AG09319 (cell line): ENCODE measurements at places on chromosomes 5 and 9.
A peak's percentile ranks its signal among the peaks of the same experiment; 100 is the strongest.

GRCh38 chr5:58940446-58940845, 357.6 kb downstream of the RAB3C start:
- no peak for DNase-seq

DNA sequence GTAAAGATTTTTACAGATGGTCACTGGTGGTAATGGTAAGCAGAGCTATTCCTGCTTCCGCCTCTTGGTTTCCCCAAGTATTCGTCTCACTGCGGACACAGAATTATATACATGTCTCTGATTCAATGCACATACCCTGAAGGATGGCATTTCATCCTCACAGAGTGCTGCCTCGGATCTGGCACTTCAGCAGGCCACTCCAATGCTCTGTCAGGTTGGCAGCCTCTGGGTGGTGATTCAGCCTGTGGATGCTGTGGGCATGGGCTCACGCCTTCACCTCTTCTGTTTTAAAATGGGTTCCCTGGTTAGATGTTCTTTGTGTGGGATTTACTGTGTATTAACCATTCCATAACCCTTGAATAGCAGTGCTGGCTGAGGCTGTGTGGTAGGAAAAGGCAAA, 182.6 kb upstream of the ZNF608 start:
- DNase-seq, result no peak

GRCh38 chr5:176943816-176944215, 44.7 kb upstream of the HK3 start:
- no peak for DNase-seq

DNA sequence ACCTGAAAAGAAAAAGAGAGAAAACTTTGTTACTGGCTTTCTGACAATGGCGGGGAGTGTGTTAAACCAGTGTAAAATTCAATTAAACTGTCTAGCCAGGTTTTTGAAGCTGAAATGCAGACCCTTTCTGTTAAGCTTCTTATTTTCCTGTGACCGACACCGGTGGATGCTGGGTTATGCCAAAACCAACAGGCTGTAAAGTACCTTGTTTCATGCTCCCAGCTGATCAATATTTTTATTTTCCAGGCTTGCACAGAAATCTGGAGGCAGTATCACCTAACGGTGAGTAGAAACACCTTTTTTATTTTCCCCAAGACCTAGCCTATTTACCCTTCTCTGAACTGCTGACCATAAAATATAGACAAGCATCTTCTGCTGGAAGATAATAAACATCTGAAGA, 94.9 kb upstream of the GRHPR start:
- DNase-seq, result no peak

DNA sequence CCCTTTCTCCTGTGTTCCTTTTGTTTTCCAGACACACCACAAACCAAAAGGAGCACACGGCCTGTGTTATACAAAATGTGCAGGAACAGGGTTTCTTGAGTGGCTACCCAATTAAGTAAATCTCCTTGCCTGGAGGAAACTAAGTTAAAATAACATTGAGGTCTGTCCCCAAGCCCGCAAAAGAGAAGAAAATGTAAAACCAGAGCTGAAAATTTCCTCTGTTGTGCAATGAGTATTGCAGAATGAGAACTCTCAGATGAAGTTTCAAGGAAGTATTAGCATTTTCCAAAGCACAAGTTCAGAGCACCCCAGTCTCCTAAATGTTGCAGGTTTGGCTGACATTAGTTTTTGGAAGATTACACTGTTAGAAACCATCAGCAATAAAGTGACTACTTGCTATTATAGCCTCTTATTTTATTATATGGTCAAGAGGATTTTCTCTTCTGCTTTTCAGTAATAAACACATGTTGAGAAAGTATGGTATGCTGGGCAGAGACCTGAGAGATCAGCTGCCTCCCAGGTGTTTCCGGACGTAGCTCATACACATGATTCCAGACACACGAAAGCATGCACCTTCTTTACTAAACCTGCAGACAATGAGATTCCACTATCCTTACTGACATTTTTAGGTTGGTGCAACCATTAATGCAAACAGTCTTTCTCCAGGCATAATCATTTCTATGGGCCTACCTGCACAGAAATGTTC, 161.3 kb downstream of the SNCAIP start:
- DNase-seq, result no peak

- DNase-seq, result no peak
These were observed 16.8 kb downstream of the ANKH start for GRCh38 chr5:14854799-14855198.

GRCh38 chr5:93800988-93801811, 59.8 kb upstream of the POU5F2 start:
- DNase-seq, result no peak

- no peak for DNase-seq
These were observed 74.0 kb downstream of the PRR16 start for GRCh38 chr5:120538149-120538548.

DNA sequence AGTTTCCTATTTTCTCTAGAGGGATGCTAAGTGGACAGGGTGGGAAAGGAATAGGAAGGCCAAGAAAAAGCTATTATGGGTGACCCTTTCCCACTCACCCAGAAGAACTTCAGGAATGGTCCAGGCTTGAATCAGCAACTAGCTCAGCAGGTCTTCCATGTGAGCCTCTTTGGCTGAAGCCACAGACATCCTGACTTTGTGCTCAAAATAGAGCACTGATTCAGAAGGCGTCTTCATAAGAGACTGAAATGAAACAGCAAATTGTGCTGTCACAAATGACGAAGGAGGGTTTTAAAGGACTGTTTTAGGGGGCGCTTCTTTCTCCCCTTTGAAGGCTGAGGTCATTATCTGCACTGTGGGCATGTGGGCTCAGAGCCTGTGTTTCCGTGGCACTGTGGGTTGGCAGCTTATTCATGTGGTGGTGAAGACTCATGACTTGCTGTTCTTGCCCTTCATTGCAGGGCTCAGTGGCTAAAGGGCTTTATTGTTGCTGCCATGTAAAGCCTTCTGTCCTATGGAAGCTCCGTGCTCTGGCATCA, 65.8 kb upstream of the NFIL3 start:
- no peak for DNase-seq

DNA sequence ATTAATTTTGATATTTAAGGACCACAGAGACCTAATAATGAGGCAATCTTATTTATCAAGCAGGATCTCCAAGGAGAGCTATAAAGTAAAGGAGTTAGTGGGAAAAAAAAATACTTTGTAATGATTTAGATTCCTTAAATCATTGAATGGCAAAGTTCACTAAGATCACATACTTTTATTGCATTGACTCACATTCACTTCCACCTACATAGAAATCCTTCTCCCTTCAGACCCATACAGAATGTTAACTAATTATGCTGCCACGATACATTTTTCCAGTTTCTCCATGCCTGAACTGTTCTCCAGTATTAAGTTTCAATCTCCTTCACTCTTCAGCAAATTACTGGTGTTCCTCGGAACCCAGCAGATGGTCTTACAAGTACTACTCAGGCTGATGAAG, 388.7 kb downstream of the EFNA5 start:
- no peak for DNase-seq

DNA sequence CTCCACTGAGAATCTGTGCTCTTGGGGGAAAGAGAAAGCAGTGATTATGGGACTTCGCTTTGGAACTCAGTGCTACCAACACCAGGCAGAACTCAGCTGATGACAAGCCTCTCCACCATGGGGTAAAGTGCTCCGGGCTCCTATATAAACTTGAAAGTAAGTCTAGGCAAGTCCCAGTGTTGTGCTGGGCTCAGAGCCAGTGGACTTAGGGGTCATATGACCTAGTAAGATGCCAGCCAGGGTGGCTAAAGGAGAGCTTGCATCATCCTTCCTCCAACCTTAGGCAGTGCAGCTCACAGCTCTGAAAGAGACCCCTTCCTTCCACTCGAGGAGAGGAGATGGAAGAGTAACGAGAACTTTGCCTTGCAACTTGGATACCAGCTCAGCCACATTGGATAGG, 35.1 kb upstream of the FREM1 start:
- no peak for DNase-seq

DNA sequence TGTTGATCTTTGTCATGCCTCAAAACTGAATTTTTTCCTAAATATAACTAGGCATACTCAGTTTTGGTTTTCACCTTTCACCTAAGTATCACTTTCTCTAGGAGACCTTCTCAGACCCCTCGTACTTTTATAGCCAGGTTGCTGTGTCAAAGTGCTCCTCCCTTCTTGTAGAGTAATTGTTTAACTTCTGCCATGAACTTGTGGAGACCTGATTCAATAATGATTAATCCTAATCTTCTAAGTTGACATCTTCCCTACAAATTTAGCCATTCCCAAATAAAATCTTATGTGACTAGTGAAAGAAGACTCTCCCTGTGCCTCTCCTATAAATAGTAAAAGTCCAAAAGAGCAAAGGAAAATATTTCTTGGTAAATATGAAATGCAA, 159.8 kb downstream of the SPATA31D1 start:
- DNase-seq, result no peak

GRCh38 chr9:127039492-127039891, 82.9 kb downstream of the ANGPTL2 start:
- DNase-seq, result no peak

DNA sequence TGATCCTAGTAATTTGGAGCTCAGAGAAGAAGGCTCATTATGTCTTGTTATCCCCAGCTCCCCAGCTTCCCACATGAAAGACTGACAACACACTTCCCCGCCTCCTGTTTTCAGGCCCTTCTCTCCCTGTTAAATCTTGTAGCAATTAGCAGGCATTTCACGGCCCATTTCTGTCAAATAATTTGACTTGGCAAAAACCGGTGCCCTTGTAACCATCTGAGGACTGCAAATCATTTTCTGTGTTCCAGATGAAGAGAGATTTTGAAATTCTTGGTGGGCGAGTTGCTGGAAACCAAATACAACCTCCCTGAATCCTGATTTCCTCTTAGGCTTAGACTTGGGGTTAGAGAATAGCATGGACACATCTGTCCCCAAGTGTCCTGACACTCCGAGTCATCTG, 109.7 kb downstream of the MSX2 start:
- DNase-seq, result peak; percentile 25

- DNase-seq, result no peak
These were observed 670 bp downstream of the EDIL3 start for GRCh38 chr5:84383816-84384603.

GRCh38 chr5:92371889-92372235, 988.7 kb upstream of the ARRDC3 start:
- DNase-seq, result no peak

- no peak for DNase-seq
These were observed 50.1 kb downstream of the PTTG1 start for GRCh38 chr5:160471761-160472160.

- DNase-seq, result no peak
These were observed 25.3 kb upstream of the CXCL14 start for GRCh38 chr5:135604056-135604455.

- no peak for DNase-seq
These were observed 109.0 kb downstream of the FAM174A start for GRCh38 chr5:100644185-100644584.

DNA sequence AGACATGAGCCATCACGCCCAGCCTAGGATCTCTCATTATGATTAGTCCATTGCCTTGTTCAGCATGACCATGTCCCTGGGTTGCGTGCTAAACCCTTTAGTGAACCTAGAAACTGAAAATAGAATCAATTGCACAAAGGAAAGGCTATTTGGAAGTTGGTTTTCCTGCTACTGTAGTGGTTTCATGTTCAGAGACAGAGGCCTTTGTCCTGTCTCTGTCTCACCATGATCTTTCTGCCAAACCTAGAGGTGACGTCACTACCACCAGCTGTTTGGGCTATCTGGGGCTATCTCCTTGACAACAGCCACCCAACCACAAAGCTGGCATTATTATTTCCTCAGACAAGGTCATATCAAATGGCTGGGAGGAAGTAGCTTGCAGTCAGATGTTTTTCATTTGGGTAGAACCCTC, 4.0 kb upstream of the CDK5RAP2 start:
- DNase-seq, result peak; percentile 94

GRCh38 chr9:19553441-19553840, 144.6 kb downstream of the ACER2 start:
- no peak for DNase-seq

GRCh38 chr9:96327694-96328352, 25.8 kb upstream of the HSD17B3 start:
- peak; percentile 11 for DNase-seq

DNA sequence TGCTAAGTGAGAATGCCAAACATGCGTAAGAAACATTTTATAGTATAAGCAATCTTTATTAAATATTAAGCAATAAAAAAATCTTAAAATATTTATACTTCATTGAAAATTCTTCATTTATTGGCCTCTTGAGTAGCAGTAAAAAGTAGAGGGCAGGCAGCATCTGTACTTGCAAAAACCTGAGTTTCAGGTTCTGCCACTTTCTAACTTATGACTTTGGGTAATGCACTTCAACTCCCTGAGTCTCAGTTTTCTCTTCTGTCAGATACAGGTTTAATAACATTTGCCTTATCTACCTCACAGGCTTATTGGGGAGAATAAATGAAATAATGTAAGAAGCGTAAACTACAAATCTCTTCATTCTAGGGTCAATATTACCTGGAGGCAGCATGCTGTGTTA, 19.8 kb upstream of the MCTP1 start:
- DNase-seq, result no peak

DNA sequence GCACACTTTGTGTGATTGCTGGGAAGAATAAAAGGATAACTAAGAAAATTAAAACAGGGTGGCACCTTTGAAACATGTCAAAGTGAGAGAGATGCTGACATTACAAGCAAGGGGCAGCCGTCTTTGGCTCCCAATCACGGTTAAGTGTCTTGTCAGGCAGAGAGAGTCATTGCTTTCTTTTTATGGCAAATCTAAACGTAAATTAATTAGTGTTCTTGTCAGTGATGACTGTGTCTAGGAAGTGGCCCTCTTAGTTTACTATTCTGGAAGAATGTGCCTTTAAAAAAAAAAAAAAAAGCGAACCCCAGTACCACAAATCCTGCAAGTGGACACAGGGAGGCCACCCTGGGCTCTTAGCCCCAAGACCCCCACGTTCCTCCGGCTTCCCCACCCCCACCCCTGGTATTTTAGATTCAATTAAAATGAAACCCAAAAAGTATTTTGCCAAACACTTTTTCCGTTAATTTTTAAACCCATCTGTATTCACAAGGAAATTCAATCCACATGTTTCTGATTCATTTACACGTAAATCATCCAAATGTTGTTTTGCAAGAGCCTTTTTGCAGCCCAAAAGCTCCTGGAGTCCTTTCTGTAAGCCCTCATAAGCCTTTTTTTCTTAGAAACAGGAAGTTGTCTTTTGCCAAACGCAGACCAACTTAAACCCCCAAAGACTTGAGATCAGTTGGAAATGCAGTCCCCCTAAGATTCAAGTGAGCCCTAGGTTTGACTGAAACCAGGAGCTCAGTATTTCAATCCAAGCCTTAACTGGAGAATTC, 399.3 kb downstream of the EBF1 start:
- DNase-seq, result no peak

GRCh38 chr9:2726650-2727340, 9.5 kb downstream of the KCNV2 start:
- no peak for DNase-seq
